Motor neuron (in vitro differentiated cells): ENCODE measurements at places on chromosomes 2 and 18. TPM values are rescaled to one million over a fixed set of nuclear protein-coding genes. Genes with fewer than 3 reads are reported as not detected.
A peak's percentile ranks its signal among the peaks of the same experiment; 100 is the strongest.

DNA sequence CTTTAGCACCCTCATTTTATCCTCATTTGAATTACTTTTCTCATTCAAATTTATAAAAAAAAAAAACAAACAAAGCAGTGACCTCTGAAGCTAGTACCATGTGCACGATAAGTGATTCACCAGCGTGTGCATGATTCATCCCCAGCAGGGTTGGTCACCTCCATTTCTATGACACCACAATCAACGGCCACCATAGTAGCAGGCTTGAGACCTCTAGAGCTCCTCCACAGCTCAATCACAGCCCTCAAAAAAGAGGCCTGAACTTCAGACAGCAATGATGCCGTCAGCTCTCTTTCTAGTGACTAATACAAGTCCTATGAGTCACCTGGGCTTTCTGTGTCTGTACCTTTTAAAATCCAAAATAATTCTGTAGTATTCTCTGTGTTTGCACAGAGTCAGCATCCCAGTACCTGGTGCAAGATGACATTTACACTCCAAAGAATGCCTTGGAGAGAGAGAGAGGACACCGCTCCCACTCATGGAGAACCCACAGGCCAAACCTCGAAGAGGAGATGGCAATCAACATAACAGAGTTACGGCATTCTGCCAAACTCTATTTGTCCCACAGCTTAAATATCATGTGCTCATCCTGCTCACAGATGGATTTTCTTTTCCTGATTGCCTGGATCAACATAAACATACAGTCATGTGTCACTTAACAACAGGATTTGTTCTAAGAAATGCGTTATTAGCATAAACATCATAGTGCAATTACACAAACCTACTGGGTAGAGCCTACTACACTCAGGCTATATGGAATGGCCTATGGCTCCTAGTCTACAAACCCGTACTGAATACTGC lies 58.7 kb downstream of the L3MBTL4 start:
- ATAC-seq = peak; percentile 99

GRCh38 chr2:43174368-43174916 lies 52.0 kb downstream of the ZFP36L2 start:
- ATAC-seq = peak; percentile 18

GRCh38 chr18:55124078-55124763 lies 165.0 kb upstream of the CCDC68 start:
- ATAC-seq = peak; percentile 38

GRCh38 chr2:27255660-27256059 lies 7.2 kb downstream of the SLC30A3 start:
- ATAC-seq = no peak

KLHL14 gene
- 0.67 and 3.1 TPM in 2 replicates for total RNA-seq

RGPD4 gene
- 0.09 and 0.17 TPM in 2 replicates for total RNA-seq

GRCh38 chr2:54859416-54859815 lies 136.0 kb downstream of the EML6 start:
- ATAC-seq = peak; percentile 31

ACVR1C gene
- total RNA-seq = 0.11 and 0.14 TPM in 2 replicates
